Stimulated activated CD8-positive, alpha-beta memory T cell treated with anti-CD3 and anti-CD28 coated beads, Interleukin-15, amount 100 ng/mL, for 24 hours (primary cell): ENCODE measurements at places on chromosomes 6 and 20.

DNA sequence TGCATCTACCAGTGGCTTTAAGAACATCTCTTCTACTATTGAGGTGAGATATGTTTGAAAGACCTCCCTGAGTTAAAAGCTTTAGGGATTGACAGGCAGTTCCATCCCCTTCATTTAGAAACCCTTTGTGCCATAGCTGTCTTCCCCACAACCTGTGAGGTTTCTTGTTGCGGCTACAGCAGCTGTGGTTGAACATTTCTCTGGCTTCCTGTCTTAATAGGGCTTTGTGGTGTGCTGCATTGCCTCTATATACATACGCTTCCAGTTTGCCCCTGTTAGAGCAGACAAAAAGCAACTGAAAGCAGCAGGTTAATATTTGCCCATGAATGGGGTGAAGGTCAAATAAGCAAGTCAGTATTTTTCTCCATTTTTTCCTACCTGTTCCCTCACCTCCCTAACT lies 210.2 kb downstream of the TMEM200A start:
- no peak for DNase-seq

DNA sequence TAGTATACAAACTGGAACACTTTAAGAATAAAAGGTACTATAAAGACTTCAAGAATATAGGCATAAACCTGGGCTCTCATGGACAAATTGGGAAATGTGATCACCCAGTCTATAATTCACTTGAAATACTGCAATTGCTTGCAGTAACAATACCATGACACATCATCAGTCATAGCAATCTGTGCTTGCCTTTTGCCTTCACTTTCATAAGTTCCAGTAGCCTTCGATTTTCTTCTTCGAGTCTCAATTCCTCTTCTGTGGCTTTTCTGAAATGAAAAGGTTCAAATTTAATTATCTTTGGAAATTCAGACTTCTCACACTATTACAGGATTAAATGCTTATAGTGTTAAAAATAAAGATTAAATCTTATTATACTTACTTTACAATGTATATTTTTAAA lies 96.3 kb upstream of the ZBTB24 start:
- no peak for DNase-seq

GRCh38 chr20:48706116-48706656 lies 121.6 kb downstream of the PREX1 start:
- DNase-seq = no peak

- no peak for DNase-seq
Measured at GRCh38 chr6:147226163-147226724, 22.0 kb downstream of the STXBP5 start.

DNA sequence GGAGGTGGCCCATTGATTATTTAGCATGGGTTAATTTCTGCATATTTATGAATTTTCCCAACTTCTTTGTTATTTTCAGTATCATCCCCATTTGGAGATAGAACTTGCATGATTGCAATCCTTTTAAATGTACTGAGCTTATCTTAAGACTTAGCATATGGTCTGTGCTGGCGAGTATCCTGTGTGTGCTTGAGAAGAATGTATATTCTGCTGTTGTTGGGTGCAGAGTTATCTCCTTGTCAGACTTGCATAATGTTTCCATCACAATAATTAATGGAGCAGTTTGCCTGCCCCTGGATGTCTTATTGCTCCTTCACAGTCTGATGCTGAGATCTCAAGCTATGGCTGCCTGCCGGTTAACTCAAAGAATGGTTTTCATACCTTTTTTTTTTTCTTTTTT lies 112.6 kb downstream of the CDYL start:
- DNase-seq = no peak

- no peak for DNase-seq
Measured at GRCh38 chr6:125120054-125120590, 33.5 kb upstream of the TPD52L1 start.

GRCh38 chr6:16822975-16823717 lies 61.9 kb upstream of the ATXN1 start:
- no peak for DNase-seq

GRCh38 chr20:54197621-54198604 lies 10.0 kb upstream of the PFDN4 start:
- no peak for DNase-seq

DNA sequence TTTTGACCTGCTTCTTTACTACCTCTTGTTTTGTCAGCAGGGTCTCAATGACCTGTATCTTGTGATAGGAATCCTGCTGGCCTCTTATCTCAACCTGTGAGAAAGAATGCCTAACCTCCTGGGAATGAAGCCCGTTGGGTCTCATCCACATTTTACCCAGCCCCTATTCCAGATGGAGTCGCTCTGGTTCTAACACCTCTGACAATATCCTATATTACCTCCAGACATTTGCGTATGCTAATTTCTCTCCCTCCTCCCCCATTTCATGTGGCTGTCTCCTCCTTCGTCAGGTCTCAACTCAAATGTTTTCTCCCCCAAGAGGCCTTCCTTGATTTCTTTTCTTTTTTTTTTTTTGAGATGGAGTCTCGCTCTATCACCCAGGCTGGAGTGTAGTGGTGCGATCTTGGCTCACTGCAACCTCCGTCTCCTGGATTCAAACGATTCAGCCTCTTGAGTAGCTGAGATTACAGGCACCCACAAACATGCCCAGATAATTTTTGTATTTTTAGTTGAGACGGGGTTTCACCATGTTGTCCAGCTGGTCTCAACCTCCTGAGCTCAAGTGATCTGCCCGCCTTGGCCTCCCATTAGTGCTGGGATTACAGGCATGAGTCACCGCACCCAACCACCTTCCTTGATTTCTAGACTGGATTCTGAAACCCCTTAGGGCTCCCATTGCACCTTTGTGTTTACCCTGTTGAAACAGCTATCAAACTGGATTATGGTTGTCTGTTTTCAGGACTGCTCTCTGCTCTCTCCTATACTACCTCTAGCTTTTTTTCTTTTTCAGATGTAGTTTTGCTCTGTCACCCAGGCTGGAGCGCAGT lies 49.5 kb upstream of the B4GALT5 start:
- no peak for DNase-seq

GRCh38 chr6:36336208-36336710 lies 429 bp downstream of the BNIP5 start:
- no peak for DNase-seq

- no peak for DNase-seq
Measured at GRCh38 chr6:47405273-47405672, 72.3 kb upstream of the CD2AP start.

- no peak for DNase-seq
Measured at GRCh38 chr6:105373481-105373880, 29.4 kb downstream of the PREP start.

- DNase-seq = no peak
Measured at GRCh38 chr6:71349976-71350615, 61.5 kb downstream of the OGFRL1 start.
